ENCODE measurements at places on chromosomes 7 and 10.

DNA sequence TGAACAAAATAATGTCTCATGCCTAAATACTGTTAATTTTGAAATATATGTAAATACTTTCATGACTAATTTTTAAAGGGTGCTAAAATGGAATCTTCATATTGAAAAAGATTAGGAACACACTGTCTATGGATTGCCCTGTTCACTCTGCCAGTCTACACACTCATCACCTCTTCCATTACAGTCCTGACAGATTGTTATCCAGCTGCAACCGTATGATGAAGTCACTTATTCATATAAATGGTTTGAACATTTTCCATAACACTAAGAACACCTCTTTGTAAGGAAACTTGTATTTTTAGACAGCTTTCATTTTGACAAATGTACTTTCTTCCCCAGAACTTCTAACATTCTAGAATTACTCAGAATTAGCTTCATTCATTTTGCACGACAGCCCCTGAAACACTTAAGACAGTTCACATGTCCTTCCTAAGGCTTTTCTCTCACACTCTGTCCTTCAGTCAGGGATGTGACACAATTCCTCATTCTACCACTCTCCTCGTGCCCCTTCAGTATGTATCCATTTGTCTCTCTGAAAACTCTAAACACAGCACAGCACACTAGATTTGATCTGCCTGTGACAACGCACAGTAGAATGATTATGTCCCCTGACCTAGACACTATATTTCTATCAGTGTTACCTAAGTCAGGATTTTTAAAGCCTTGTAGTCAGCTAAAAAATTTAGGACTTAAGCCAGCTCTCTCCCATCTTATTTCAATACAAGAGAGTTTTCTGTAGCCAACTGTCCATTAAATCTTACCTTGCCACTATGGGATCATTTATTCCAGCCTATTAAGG is 71.9 kb downstream of the ORC5 start:
- ATAC-seq, result no peak

DNA sequence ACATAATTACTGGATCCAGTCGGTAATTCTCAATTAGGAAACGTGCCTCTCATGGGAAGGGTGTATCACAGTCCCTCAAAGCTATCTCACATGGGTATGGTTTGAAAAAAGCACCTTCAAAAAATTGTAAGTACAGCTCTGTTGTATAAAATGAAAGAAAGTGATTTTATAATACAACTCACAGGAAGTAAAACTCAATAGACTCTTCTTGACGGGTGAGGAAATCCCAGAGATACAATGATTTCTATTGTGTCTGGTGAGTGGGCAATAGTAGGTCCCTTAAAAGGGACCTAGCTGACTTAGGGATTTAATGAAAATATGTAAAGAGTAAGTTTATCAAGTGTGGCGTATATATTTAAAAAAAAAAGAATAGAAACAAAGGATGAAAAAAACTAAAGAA is 27.0 kb downstream of the TASOR2 start:
- no peak for ATAC-seq

- ATAC-seq, result no peak
These were observed 2.1 kb downstream of the RET start for GRCh38 chr10:43078986-43079273.

DNA sequence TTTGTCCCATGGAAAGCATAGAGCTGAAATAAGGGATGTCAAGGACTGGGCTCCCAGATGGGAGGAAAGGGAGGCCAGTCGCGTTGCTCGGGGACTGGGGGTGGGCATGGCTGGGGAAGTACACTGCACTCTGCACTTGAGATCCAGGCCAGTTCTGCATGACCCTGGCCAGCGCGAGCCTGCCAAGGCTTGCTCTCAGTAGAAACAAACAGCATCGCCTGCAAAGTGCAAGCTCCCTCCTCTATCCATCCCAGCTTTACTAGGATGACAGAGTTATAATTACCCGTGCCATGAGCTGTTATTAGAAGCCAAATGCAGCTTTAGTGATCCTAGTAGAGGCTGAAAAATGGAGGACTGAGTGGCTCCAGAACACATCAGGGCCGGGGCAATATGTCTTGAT is 43.9 kb upstream of the PDCD4 start:
- peak; percentile 62 for ATAC-seq

- ATAC-seq, result no peak
These were observed 64.7 kb downstream of the TPK1 start for GRCh38 chr7:144771174-144771573.

DNA sequence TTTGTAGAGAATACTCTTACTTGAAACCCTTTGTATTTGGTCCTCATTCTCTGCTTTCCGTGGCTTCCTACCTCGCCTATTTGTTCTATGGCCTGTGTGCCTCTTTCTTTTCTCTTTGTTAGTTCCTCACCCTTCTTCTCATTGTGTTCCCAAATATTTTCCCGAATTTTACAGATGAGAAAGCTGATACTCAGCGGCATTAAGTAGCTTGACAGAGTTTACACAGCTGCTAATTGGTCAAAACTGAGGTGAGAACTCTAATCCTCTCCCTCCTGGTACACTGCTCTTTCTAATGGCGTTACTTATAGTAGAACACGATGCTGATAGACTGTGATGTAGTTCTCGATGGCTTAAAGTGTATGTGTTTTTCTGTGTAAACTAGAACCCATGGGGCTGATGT is 80.7 kb upstream of the HDAC9 start:
- no peak for ATAC-seq

GRCh38 chr7:98771941-98772603 is 97.7 kb downstream of the TMEM130 start:
- ATAC-seq, result no peak

DNA sequence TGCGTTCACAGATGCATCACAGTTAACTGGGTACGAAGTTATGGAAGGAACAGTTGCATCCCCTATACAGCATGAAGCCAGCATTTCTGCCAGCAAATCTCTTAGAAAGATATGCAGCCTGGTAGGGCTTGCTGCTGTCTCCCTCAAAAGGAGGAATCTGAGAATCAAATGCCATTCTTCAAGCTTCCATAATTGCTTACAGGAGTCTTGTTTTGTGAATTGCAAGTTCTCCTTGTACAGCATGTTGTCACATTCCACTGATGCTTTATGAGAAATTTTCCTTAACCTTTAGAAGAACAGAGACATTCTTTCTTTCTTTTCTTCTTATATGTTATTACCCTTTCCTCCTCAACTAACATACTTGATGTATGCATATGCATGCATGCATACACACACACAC is 134.6 kb downstream of the CHRM2 start:
- no peak for ATAC-seq

DNA sequence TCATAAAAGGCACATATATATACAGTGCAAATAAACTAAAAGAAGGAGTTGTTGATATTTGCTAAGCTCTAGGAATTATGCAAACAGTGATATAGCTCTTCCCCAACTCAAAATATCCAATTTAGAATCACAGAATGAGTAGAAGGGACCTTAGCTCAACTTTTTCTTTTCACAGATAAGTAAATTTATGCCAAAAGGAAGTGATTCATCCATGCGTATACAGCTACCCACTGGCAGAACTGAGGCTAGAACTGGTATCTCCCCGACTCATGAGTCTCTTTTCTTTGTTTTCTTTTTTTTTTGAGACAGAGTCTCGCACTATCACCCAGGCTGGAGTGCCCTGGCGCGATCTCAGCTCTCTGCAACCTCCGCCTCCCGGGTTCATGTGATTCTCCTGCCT is 54.2 kb upstream of the SVIL start:
- no peak for ATAC-seq

DNA sequence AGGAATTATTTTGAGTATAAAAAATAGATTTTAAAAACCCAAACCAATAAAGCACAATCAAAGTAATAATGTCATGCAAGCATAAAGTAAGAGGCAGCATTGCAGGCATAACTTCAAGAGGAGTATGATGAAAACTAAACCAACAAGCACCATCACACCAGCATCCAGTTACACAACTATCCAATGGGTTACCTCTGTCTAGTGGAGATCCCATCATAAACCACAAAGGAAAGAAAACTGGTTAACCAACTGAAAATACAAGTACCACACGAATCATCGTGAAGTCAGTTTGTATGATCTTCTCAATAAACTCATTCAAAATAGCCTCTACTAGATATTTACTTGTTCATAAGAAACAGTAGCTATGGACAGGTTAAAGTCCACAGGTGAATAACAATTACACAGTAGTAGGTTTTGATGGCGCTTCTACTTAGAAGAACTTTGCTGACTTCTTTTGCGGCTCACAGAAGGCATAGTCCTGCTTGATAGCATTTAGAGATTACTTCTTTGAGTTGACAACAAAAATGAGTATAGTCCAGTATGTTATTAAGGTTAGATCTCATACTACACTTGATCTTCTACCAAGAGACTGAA is 116.6 kb downstream of the MICU1 start:
- no peak for ATAC-seq
